Naive thymus-derived CD4-positive, alpha-beta T cell (primary cell): ENCODE measurements at places on chromosomes 3 and 15. TPM values are rescaled to one million over a fixed set of nuclear protein-coding genes. Genes with fewer than 3 reads are reported as not detected.

The LSMEM2 gene
- total RNA-seq: not detected in 2 replicates

The POLQ gene
- total RNA-seq: 0.24 TPM

The SEMA5B gene
- not detected in 2 replicates for total RNA-seq

The SLCO2A1 gene
- not detected for total RNA-seq

The THSD4 gene
- total RNA-seq: not detected
